NCI-H446 treated with DMSO at 0.1 percent for 48 hours (cell line): ENCODE measurements at places on chromosomes 6 and 20.

DNA sequence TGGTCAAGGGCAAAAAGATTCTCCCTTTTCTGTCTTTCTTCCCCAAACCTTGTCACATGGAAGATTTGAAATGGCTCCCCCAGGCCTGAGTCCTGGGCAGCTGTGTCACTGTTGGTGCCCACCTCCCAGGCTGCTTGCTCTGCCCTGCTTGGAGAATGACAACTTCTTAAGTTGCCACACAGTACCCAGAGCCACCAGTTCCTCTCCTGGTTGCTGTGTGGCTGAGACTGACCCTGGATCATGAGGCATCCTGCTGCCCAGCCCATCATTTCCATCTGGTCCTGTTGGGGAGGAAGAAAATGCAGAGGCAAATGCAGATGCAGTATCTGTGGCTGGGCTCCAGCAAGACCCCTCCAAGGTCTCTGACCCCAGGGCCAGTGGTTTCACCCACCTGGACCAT lies 113.7 kb downstream of the PHACTR3 start:
- DNase-seq, result no peak

- DNase-seq, result no peak
Measured at GRCh38 chr20:59259946-59260345, 40.5 kb upstream of the EDN3 start.

DNA sequence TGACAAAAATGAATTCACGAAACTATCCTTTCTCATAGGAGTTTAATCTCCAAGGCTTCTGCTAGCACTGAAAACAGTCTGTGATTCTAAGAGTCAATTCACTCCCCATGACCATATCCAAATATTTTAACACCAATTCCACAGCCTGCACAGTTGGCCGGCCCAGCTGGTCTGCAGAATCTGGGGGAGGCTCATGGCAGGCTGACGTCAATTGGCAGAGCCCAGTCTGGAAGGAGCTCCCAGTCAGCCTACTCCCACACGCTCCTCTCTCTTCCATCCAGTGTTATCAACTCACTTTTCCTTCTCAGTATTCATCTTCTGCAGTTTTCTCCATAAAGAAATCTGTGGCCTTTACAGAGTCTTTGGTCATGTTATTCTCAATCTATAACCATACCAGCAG lies 111.0 kb downstream of the TBXT start:
- DNase-seq, result no peak

GRCh38 chr6:13535306-13535705 lies 39.1 kb upstream of the SIRT5 start:
- no peak for DNase-seq

- peak; percentile 3 for DNase-seq
Measured at GRCh38 chr6:143074101-143074500, 13.4 kb downstream of the AIG1 start.

DNA sequence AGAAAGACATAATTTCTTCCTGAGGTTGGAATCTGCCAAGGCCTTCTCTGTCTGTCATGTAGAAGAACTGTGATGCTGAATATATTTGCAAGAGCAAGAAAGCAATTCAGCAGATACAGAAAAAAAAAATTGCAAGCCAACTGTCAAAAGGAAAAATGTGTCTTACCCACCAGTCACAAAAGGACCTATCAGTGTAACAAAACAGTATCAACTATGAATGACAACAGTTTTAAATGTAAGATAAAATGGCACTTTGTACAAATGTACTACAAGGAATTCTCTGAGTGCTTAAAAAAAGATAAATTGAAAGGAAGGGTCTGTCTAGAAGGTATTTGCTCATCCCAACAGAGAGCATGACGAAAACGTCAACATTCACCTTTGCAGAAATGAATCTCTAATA lies 185.3 kb upstream of the TFAP2D start:
- DNase-seq, result no peak
